SHP77 (cell line): ENCODE measurements at places on chromosomes 7 and 10.

- DNase-seq, result no peak
These were observed 189.0 kb upstream of the CELF2 start for GRCh38 chr10:10828623-10829022.

GRCh38 chr7:141586878-141587277 is 35.7 kb downstream of the AGK start:
- no peak for DNase-seq

GRCh38 chr10:34715511-34716187 is 99.4 kb downstream of the PARD3 start:
- no peak for DNase-seq

DNA sequence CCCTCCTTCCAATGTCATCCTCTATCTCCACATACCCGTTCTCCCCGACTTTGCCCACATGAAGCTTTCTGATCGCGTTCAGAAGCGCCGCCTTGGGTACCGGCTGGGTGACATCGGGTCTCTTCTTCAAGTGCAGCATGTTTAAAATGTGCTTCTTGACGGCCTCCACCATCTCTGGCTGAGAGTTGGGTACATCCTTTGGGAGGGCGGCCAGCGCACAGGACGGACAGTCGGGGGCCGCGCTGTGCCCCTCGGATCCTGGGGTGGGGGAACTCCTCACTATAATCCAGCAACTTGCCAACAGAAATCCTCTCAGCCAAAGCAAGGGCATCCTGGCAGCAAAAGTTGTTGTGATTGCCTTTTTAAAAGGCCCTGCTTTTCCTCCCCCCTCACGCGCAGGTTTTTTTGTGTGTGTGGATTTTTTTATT is 2.8 kb downstream of the INHBA start:
- no peak for DNase-seq

DNA sequence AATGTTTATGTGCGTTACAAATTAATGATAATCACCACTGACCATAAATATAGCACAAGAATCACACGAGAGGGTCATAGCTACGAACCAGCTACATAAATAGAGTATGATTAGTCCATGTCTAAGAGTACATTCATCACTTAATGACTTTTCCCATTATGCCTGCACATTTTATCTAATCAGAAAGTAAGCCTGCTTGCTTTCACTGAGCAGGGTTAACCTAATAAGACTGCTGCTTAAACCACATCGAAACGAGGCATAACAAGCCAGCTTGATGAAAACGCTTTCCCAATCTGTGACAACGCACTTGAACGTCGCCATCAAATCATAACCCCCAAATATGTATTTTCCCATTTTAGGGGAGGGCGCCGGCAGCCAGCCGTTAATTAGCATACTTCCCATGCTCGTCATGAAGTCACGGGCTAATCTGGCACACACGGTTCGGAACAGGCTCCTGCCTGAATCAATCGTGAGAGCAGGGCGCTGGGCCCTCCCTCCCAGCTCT is 71.5 kb downstream of the EBF3 start:
- no peak for DNase-seq

- DNase-seq, result no peak
These were observed 101.2 kb downstream of the RPS24 start for GRCh38 chr10:78134773-78135306.

DNA sequence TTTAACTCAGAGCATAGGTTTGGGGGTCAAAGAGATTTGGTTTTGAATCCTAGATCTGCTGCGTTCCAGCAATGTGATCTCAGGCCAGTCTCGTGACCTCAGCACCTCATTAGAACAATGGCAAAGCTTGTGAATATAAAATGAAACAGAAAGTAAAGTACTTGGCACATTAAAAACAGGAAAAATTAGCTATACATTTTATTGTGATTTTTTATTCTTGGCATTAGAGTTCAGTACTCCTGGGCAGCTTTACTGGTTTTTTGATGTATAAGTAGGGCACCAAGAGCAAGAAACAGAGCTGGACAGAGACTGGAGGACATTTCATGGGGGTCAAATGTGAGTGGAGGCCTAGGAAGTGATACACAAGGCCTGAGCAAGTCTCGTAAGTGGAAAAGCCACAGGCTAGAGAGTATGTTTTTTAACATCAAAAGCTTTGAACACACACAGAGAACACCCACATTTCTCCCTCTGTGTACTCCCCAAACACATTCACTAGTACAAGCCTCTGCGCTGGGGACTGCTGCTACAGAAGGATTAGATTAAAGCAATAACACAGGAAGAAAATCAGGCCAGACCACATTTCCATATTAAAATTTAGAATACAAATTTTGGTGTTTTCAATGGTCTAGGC is 157.2 kb upstream of the SLC25A13 start:
- DNase-seq, result no peak

DNA sequence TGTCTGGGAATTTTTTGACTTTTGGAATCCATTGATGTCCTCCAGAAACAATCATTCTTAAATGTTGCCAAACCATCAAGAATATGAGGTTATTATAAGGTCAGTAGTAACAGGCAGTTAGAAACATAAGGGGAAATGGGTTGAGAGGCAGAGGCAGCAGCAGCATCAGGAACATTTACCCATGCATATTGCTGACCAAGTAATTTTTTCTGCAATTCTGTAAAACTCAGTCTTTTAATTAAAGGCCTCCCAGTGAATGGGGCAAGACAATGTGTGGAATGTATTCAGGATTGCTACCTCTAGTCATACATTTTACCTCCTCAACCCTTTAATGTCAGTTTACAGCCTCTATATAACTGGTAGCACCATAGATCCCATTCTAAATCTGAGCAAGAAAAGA is 66.5 kb upstream of the SKAP2 start:
- no peak for DNase-seq
